Liver (tissue), 10 donors: ENCODE measurements at places on chromosomes 2 and 18. TPM values are rescaled to one million over a fixed set of nuclear protein-coding genes. Genes with fewer than 3 reads are reported as not detected.

- DNase-seq: no peak
- H3K4me1 ChIP-seq: no peaks in the 10 kb centered on the region
- no peak overlapping the region for H3K4me3 ChIP-seq
- H3K27me3 ChIP-seq: no peaks in the 10 kb centered on the region
Observed at GRCh38 chr2:30287190-30287840, 56.0 kb downstream of the LBH start.

- H3K27me3 ChIP-seq: no peaks in the 10 kb centered on the region
- H3K4me3 ChIP-seq: no peak overlapping the region
- H3K27ac ChIP-seq: no peak overlapping the region
- H3K4me1 ChIP-seq: no peaks in the 10 kb centered on the region
Observed at GRCh38 chr2:33204945-33205344, 258.2 kb downstream of the LTBP1 start.

- no peaks in the 10 kb centered on the region for H3K4me1 ChIP-seq
- H3K36me3 ChIP-seq: no peaks in the 10 kb centered on the region
- no peak for DNase-seq
- H3K4me3 ChIP-seq: no peak overlapping the region
Observed at GRCh38 chr2:98009887-98010760, 14.4 kb upstream of the TMEM131 start.

- DNase-seq: no peak
- H3K27me3 ChIP-seq: no peaks in the 10 kb centered on the region
- H3K4me1 ChIP-seq: peaks cover 3% of the 10 kb centered on the region
- H3K36me3 ChIP-seq: no peaks in the 10 kb centered on the region
Observed at GRCh38 chr2:88139804-88140203, 11.9 kb upstream of the FABP1 start.

DNA sequence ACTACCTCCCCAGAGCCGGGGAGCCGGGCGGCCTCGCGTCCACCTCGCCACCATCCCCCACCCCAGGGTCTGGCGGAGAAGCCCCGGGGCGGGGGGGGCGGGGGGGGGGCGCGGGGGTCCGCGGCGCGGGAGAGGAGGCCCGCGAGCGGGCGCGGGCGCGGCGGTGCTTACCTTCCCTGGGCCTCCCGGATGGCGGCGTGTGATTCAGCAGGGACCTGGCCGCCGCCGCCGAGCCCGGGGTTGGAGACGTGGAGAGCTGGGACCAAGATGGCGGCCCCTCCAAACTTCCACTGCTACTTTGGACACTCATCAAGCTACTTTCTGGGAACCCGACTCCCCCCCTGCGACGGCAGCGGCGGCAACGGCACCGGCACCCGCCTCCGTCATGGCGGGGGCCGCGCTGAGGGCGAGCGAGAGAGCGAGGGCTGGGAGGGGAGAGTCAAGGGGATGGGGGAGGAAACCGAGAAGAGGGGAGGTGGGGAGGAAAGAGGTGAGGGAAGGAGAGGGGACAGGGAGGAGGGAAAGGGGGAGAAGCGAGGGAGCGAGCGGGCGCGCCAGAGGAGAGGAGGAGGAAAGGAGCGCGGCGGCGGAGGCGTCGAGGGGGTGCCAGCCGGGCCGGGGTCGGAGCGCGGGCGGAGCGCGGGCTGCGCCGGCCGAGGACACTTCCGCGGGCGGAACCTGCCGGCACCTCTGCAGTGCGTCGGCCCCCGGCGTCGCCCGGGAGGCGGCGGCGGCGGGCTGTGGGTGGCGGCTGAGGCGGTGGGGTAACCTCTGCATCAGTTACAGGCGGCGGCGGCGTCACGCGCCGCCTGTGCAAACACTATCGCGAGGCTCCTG, at the start of gene TLK1:
TSS of gene TLK1 (minus strand) at position 775 of the 837 bp plus-strand sequence. CDS start at position 310, 465 bp downstream.
- no peaks in the 10 kb centered on the region for H3K36me3 ChIP-seq
- no peaks in the 10 kb centered on the region for H3K27me3 ChIP-seq
- peak within 1 kb of the TSS; percentile 95 for H3K27ac ChIP-seq
- H3K4me1 ChIP-seq: peaks cover 2% of the 10 kb centered on the region
- peak within 1 kb of the TSS; percentile 89 for H3K4me3 ChIP-seq

DNA sequence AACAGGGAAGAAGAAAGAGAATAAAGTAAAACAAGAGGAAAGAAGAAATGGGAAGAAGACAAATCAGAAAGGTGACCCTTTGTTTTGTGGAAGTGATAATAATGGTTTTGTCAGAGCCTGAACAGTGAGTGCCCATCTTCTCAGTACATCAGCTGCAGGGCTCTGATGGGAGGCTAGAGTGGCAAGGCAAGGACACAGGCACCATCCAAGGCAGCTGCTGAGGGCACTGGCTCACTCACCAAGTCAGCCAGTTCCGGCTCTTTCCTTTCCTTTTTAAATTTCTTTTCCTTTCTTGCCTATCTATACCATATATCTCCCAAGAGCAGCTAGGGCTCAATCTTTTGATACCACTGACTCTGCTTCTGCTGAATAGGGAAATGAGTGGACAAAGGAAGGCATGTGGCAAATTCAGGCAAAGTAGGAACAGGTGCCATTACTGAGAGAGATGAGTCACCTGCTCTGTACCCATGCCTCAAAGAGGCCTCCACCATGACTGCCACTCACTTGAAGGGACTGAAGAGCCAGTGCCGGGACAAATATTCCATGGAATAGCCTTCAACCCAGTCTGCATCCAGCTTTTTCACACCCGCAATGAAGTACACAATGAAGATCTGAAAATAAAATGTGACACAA, 6.2 kb downstream of the GGCX start:
- H3K4me1 ChIP-seq: peaks cover 24% of the 10 kb centered on the region
- DNase-seq: no peak
- peaks cover 58% of the 10 kb centered on the region for H3K36me3 ChIP-seq
- no peaks in the 10 kb centered on the region for H3K27me3 ChIP-seq
- no peak overlapping the region for H3K4me3 ChIP-seq
- no peak overlapping the region for H3K27ac ChIP-seq

GRCh38 chr2:135890835-135891234, 14.6 kb upstream of the MCM6 start:
- no peaks in the 10 kb centered on the region for H3K36me3 ChIP-seq
- no peaks in the 10 kb centered on the region for H3K27me3 ChIP-seq
- DNase-seq: no peak
- no peak overlapping the region for H3K27ac ChIP-seq
- H3K4me3 ChIP-seq: no peak overlapping the region
- no peaks in the 10 kb centered on the region for H3K4me1 ChIP-seq

DNA sequence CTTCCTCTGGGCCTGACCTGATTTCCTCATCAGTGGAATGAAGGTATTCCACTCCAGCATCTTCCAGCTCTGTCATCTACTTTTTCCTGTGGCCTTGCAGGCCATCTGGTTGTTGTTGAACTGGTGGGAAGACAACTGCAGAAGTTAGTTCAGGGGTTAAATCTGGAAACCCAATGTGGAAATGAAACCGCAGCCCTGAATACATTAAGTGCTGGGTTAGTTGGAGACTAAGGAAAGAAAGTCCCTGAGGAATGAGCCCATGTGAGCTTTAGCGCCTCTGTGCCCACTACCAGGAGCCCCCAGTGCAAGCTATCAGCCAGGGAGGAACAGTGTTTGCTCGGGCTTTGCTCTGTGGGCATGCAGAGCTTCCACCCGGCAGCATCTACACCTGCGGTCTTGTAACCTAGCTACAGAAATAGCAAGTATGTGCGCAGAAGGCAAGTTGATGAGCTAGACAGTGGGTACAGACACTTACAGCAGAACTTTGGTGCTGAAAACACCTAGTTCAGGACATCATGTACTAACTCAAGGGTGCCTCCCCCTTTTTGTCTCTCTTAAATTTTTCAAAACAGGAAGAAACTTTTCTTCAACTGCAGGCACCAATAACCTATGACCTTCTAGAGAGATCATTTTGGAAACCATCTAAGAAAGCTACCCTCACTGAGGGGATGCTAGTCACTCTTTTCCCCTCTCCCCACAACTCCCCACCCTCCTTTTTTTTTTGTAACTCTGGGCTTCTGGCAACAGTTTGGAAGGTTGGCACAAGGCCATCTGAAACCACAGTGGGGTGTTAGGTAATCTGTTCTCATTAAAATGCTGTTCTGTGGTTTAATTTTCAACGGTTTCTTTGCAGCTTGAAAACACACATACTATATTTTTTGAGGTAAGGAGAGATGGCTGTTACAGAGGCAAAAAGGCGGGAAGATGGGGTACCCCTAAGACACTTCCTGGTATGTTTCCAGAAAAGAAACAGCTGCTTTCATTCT, 18.3 kb upstream of the CXCR4 start:
- no peaks in the 10 kb centered on the region for H3K27me3 ChIP-seq
- H3K4me1 ChIP-seq: no peaks in the 10 kb centered on the region
- no peak for DNase-seq
- H3K36me3 ChIP-seq: no peaks in the 10 kb centered on the region
- peak overlapping the region; percentile 9 for H3K27ac ChIP-seq

- no peak for DNase-seq
- H3K27ac ChIP-seq: no peak overlapping the region
Observed at GRCh38 chr18:4292696-4293095, 162.4 kb downstream of the DLGAP1 start.

DNA sequence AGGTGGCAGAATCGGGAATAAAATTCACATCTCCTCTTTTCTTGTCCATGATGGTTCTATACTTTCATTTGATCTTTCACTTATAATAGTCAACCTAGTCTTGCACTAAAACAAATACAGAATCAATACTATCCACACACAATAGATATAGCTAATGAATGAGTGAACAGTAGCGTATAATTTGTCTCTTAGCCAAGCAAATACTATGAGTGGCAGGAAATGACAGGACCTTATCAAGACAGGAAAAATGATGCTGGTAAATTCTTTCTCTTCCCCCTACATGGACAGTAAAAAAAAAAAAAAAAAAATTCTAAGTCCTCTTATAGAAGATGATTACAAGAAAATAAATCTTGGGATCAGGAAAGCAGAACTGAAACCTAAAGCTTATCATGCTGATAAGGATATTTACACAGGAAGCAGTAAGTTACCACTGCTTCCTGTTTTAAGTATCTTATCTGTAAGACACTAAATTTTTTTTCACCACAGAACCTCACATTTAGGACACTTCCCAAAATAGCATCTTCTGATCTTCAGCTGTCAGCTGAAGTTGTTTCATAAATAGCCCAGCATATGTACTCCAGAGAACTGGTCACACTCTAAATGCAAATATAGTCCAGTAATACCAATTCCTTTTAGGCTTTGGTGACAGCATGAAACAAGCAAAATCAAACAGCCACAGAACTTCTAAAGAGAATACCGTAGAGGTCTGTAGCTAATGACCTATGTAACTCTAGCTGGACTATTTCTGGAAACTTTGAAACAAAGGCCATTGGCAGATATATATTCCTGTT, 27.0 kb downstream of the IRS1 start:
- peaks cover 37% of the 10 kb centered on the region for H3K4me1 ChIP-seq
- no peak for DNase-seq
- no peaks in the 10 kb centered on the region for H3K36me3 ChIP-seq

DNA sequence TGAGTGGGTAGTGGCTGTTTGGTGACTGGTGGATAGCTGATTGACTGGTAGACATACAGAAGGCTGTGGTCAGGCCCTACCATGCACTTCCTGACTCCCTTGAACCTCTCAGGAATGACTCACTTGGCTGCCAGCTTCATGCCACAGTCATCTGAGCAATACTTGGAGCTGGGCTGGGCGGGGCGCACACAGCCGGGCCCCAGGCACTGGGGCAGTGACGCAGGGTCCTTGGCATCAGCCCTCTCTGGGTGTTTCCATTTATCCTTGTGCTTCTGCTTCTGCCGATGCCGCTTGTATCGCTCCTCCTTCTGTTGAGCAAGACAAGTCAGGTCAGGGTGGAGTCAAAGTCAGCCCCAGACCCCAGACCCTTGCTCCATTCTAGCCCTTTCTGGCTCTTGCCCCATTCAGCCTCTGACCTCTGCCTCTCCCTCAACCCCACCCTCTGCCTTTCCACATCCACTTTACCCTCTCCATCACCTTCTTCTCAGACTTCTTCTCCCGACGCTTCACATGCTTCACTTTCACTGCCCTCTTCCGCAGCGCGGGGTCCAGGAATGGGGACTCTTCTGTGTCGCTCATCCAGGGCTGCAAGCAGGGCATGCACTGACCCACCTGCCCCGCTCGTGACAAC, 3.0 kb upstream of the MBD1 start:
- H3K36me3 ChIP-seq: peaks cover 7% of the 10 kb centered on the region
- H3K4me3 ChIP-seq: no peak overlapping the region
- H3K27me3 ChIP-seq: no peaks in the 10 kb centered on the region
- peaks cover 9% of the 10 kb centered on the region for H3K4me1 ChIP-seq
- DNase-seq: no peak

DNA sequence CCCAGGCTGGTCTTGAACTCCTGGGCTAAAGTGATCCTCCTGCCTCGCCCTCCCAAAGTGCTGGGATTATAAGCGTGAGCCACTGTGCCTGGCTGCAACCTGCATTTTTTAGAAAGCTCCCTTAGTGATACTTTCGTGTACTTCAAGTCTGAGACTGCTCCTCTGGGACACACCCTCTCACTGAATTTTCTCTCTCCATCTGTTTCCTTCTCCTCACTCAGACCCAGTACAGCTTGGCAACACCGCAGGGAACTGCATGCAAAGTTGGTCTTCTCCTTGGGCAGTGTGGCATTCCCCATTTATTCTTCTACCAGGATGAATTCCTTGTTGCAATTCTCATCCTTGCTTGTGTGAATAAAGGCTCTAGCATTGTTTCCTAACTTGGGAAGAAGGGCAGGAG, 175.9 kb downstream of the LPIN1 start:
- no peaks in the 10 kb centered on the region for H3K36me3 ChIP-seq
- no peak for DNase-seq
- no peak overlapping the region for H3K4me3 ChIP-seq

ABHD1 gene
- 0.67 TPM for total RNA-seq

ATP6V1C2 gene
- total RNA-seq: 0.14 TPM

CENPA gene
- not detected for total RNA-seq
